T-helper 2 cell (primary cell): ENCODE measurements at places on chromosomes 5 and 9.

DNA sequence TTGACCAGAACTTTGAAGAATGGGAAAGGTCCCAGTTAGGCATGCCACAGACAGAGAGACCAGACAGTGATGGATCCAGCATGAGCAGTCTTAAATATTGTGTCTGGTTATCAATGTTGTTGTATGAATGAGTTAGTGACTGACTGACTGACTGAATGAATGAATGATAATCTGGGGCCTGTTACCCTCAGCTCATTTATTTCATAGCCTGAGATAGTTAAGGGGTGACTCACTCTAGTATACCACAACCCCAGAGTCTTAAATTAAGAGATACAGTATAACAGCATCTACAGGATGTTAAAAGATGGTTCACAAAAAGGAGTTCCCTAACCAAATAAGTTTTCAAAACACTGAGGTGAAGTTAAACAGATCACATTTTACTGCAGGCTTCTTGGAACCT lies 133.5 kb downstream of the SGCD start:
- DNase-seq, result no peak

GRCh38 chr5:136014049-136015002 lies 14.5 kb upstream of the TGFBI start:
- DNase-seq, result no peak

DNA sequence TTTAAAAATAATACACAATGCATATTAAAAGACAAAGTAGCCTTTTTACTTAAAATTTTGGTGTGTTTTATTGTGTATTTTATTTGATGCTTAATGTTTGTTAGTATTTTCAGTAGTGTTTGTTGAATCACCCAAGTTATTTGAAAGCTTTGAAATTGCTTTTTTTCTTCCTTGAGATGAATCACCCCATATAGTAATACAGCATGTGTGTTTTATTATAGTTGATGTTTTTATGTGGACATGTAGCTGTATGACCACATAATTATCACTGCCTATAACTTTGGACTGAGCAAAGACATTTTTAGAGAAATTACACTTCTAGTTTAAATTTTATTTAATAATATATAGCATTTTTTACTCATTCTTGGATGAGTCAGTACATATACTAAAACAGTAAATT lies 18.0 kb downstream of the FAM174A start:
- DNase-seq, result no peak

DNA sequence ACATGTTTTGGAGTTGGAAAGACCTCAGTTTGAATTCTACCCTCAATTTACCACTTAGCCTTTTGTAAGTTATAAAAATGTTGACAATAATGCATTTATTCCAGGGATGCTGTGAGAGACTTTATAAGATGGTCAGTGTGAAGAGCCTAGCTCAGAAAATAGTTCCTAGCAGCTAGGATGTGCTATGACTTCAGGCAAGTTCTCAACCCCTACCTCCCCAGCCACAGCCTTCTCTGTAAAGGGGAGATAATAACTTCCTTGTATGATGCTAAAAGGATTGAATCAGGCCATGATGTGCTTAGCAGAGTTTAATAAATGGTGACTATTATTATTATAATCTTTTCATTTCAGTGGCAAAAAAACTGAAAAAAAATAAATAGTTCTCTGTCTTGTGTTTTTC lies 77.6 kb downstream of the ALDH1A1 start:
- no peak for DNase-seq

GRCh38 chr5:138755084-138755748 lies 2.0 kb downstream of the CTNNA1 start:
- DNase-seq, result no peak

- no peak for DNase-seq
Observed at GRCh38 chr5:68032216-68032762, 183.3 kb upstream of the PIK3R1 start.
